Stimulated activated CD8-positive, alpha-beta memory T cell treated with anti-CD3 and anti-CD28 coated beads, Interleukin-7, amount 100 ng/mL, for 4 hours (primary cell): ENCODE measurements at places on chromosomes 11 and 22.

- no peak for DNase-seq
These were observed 30.7 kb downstream of the SLC22A25 start for GRCh38 chr11:63212742-63213141.

GRCh38 chr22:46586531-46587011 is 33.6 kb upstream of the GRAMD4 start:
- DNase-seq: no peak

- no peak for DNase-seq
These were observed 5.8 kb downstream of the PLEKHB1 start for GRCh38 chr11:73652046-73652730.

DNA sequence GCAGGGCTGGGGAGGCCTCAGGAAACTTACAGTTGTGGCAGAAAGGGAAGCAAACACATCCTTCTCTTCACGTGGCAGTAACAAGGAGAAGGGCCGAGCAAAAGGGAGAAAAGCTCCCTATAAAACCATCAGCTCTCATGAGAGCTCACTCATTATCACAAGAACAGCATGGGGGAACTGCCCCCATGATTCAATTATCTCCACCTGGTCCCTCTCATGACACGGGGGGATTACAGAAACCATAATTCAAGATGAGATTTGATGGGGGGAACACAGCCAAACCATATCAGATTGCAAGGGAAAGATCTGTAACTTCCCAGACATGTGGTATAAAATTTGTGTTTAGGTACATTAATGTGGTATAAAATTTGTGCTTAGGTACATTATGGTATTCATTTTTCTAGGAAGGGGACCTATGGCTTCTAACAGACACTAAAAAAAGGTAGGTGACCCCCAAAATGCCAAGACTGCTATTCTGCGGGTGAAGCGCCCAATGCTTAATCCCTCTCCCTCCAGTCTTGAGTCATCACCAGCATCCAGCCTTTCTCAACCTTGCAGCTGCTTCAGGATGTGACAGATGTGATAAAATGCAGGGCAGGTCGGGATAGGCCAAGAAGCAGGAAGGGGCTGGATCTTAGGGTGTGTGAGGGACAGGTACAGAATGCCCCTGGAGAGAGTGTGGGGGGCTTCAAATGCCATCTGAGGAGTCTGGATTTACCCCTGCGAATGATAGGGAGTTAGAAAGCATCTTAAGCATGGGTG is 57.7 kb upstream of the AMPD3 start:
- no peak for DNase-seq

GRCh38 chr11:7898666-7899283 is 32.3 kb downstream of the OR10A6 start:
- no peak for DNase-seq

DNA sequence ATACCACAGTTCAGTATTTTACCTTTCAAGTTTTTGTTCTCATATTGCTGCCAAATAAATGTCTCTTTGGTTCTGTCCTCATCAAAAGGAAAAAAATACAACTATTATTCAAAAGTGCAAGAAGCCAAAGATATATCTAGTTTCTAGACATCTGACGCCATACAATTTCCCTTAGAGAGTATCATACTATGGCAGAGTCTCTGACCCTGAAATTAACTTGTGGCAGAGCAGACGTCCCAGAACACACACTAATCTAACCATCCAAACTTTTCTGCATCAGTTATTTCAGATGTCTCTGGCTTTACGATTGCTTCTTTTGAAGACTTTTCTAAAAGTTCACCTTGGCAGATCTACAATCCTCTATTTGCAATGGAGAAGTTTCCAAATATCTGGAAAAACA is 2.7 kb downstream of the OR51T1 start:
- DNase-seq: no peak

GRCh38 chr22:41226723-41227655 is 13.7 kb downstream of the CHADL start:
- no peak for DNase-seq

DNA sequence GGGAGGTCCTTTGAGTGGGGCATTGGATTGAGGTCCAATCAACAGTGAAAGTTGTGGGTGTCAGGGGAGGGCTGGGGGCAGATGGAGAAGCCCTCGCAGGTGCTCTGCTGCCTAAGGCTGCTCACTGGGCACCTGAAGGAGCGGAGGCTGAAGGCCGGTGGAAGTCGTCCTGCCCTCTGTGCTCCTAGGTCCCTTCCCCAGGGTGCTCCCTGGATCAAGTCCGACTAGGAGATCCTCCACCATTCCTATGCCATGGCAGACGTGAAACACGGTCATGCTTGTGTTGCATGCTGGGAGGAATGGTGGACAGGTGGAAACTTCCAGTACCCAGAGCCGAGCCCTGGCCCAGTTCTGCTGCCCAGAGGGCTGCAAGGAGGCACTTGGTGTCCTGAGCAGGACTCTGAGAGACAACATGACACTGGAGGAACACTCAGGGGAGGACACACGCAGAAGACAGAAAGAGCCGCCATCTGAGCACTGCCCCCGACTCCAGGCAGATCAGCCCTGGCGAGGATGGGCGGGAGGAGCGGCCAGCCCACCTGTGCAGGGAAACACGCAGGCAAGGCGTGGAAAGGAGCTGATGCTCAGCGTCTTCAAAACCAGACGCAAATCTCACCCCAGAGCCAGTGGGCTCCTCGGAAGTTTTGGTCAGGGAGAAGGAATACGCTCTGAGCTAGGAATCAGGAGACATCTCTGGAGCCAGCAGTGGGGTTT is 786.8 kb downstream of the BRD1 start:
- DNase-seq: no peak

- DNase-seq: no peak
These were observed 13.7 kb downstream of the COA4 start for GRCh38 chr11:73862986-73863385.

GRCh38 chr11:105577641-105578040 is 32.2 kb upstream of the GRIA4 start:
- no peak for DNase-seq

DNA sequence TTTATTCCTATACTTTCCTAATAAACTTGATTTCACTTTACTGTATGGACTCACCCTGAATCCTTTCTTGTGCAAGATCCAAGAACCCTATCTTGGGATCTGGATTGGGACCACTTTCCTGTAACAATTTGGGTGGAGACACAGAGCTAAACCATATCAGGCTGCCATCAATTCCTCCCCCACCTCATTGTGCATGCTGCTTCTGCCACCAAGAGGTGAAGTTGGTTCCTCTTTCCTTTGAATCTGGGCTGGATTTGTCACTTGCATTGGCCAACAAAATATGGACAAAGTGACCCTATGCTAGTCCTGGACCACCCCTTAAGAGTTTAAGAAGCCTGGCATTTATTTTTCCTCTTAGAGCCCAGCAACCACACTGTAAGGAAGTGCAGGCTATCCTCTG is 39.4 kb upstream of the CEP295 start:
- DNase-seq: no peak

- DNase-seq: no peak
These were observed 13.9 kb downstream of the CCDC157 start for GRCh38 chr22:30370641-30371230.

- DNase-seq: no peak
These were observed 334.9 kb downstream of the OPCML start for GRCh38 chr11:133197425-133197824.

- DNase-seq: no peak
These were observed 72.5 kb downstream of the MICAL2 start for GRCh38 chr11:12182676-12183541.

DNA sequence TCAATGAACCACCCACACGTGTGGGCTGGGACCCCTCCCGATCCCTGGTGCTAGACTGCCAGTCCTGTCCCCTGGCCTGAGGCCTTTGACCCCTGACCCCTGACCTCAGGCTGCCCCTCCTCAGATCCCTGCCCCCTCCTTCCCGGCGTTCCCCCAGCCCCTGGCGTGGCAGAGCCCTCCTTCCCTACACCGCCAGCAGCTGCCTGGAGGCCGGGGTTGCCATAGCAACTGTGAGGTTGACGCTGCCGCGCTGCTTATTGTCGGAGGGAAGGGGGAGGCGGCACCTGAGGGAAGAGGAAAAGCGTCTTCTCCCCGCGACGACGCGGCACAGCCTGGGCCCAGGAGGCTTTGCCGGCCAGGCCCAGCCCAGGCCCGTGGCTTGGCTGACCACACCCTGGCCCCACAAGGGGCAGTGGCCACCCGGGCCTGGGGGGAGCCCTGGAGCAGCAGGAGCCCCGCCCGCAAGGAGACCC is 32.6 kb downstream of the SHANK3 start:
- no peak for DNase-seq

DNA sequence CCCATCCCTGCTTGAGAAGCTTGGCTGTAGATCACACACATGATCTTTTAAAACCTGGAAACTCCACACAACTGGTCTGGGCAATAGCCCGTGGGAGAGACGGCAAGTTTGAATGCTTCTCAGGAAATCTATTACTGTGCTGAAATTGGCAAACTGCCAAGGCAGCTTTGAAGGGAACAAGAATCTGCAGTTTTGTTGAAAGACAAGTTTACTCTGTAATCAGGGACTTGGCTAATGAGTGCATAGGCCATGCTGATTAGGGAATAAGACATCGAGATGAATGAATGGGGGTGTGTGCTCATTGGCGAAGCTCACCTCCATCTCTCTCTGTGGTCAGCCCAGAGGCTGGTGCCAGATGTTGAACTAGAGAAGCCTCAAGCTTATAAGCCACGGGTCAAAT is 218.8 kb downstream of the HIPK3 start:
- DNase-seq: no peak

GRCh38 chr11:4672470-4672869 is 25.2 kb downstream of the OR51E2 start:
- DNase-seq: no peak

DNA sequence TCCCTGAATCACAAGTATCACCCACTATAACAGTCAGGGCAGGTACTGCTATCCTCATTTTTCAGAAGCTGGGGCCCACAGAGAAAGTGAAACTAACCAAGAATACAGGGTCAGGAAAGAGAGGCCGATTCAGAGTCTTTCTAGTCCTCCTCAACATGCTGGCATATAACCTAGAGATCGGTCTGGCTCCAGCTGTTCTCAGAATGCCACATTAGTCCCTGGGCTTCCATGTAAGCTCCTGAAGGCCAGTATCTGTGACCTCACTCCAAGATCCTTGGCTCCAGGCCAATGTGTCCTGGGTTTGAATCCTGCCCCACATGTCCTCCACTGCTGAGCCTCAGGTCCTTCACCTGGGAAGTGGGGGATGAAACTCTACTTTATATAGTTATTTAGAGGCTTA is 50.4 kb downstream of the TENM4 start:
- no peak for DNase-seq

- DNase-seq: peak; percentile 59
These were observed 41.8 kb upstream of the SORL1-AS1 start for GRCh38 chr11:121494355-121495099.

DNA sequence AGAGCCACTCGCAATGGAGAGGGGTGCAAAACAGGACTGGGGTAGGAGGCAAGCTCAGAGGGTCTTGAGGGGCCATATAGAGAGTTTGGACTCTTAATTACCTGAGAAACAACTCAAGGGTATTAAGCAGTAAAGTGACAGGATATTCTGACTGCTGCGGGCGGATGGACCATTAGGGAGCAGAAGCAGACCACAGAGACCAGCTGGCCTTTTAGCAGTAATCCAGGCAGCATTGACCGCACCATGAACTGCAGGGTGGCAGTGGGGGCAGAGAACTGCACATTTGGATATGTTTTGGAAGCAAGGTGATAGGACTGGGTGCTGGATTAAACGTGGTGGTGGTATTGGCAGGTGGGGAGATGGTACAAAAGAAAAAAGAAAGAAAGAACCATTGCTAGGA is 125.3 kb downstream of the DBX1 start:
- no peak for DNase-seq

GRCh38 chr11:75481223-75481921 is 44.4 kb downstream of the GDPD5 start:
- DNase-seq: no peak

DNA sequence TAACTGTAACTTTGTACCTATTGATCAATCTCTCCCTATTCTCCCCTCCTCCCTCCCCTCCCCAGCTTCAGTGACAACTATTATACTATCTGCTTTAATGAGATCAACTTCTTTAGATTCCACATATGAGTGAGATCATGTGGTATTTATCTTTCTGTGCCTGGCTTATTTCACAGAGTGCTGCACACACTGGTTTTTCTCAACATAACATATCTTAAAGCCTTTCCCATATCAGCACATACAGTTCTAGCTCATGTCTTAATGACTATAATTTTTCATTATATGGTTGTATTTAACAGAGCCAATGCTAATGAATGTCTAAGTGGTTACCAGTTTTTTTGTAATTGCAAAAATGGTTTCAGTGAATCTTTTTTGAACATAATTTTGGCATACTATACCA is 340.3 kb upstream of the DDI1 start:
- DNase-seq: no peak

GRCh38 chr11:76524461-76524860 is 79.6 kb downstream of the EMSY start:
- no peak for DNase-seq

DNA sequence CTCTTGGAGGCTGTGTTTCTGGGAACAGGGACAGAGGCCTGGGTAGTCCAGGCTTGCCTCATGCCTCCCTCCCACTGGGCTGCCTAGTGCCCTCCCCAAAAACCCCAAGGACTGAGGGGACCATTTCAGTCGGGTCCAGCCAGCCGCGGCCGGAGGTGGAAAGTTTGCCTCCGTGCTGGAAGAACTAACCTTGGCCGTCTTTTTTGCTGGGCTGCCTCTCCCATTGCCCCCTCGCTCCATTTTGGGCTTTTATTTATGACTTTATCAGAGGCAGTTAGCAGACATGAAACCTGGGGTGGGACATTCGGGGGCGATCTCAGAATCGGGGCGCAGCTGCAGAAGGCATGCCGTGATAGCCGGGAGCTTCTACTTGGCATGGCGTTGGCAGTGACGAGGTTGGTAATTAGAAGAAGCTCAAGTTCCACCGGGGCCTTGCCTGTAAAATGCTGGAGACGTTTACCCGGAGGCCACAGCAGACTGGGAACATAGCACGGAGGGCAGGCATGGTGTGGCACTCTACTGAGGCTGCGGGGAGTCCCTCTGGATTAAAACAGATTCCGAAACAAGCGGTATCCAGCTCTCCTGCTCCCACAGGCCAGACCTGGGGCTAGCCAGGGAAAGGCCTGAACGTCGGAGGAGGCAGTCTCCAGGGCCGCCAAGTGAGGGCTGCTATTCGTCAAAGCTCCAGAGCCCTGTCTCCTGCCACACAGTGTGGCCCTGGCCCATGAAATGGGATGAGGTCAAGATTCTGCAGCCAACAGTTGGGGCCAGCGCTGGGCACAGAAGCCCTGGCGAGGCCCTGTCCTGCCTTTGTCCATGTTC is 76.4 kb upstream of the PPARA start:
- no peak for DNase-seq

- no peak for DNase-seq
These were observed 571.8 kb downstream of the OPCML start for GRCh38 chr11:132960273-132961078.

DNA sequence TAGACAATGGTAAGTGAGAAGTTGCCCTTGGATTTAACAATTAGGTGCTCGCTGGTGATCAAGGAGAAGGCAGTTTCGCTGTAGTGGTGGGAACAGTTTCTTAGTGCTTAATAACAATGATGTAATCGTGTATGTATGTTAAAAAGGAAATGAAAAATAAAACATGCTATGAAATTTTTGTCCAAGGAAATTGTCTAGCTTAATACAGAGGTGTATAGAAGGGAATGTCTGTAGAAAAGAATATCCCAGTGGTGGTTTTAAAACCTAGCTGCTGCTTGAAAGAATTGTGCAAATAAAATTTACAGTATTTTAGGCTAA is 53.1 kb downstream of the SWAP70 start:
- no peak for DNase-seq
